ENCODE measurements at places on chromosomes 13 and 19.

DNA sequence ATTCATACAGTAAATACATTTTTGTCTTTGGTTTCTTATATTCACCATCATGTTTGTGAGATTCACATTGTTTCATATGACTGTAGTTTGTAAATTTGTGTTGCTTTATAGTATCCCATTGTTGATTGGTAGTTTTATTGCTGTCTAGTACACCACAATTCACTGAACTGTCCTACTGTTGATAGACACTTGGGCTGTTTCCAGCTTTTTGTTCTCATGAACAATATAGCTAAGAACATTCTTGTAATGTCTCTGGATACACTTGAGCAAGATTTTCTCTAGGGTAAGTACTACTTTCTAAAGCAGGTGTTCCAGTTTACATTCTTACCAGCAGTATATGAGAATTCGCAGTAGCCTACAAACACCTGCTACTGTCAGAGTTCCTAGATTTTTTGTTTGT, 37.8 kb downstream of the SKA3 start:
- no peak for DNase-seq

DNA sequence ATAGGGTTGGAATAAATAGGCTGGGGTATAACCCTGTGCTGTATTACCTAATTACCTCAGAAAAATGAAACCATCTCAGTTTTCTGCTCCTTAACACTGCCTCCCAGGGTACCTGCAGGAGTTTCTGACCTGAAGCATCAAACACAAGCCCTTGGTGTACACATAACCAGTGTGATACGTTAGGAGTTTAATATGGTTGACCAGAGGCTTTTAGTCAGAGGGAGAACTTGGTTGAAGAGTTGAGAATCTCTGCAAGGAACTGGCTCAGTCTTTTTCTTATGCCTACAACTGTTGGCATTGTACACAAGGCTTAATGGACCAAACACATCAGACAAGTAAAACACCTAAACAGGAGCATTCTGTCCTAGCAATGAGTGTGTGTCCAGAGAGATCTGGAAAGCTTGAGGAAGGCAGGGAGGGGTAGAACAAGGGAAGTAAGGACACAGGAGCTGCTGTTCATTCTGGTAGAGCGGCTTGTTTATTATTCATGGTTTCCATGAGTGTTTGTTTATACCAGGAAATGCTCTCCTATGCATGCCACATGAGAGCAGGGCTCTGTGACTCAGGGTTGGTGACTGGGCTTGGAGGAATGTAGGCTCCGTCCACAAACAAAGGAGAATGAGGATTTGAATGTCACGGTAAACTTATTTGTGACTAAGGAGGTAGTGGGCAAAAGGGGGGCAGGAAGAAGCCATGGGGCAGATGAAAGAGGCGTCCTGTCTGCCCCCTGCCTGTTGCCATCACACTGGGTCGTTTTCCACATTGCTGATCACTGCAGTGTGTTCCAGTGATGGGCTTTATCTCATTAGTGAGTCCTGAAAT, 11.9 kb upstream of the SPATA13 start:
- no peak for DNase-seq

- no peak for DNase-seq
Observed at GRCh38 chr13:106709522-106709921, 141.6 kb upstream of the ARGLU1 start.

GRCh38 chr19:45508417-45508860, 1.2 kb downstream of the VASP start:
- no peak for DNase-seq

DNA sequence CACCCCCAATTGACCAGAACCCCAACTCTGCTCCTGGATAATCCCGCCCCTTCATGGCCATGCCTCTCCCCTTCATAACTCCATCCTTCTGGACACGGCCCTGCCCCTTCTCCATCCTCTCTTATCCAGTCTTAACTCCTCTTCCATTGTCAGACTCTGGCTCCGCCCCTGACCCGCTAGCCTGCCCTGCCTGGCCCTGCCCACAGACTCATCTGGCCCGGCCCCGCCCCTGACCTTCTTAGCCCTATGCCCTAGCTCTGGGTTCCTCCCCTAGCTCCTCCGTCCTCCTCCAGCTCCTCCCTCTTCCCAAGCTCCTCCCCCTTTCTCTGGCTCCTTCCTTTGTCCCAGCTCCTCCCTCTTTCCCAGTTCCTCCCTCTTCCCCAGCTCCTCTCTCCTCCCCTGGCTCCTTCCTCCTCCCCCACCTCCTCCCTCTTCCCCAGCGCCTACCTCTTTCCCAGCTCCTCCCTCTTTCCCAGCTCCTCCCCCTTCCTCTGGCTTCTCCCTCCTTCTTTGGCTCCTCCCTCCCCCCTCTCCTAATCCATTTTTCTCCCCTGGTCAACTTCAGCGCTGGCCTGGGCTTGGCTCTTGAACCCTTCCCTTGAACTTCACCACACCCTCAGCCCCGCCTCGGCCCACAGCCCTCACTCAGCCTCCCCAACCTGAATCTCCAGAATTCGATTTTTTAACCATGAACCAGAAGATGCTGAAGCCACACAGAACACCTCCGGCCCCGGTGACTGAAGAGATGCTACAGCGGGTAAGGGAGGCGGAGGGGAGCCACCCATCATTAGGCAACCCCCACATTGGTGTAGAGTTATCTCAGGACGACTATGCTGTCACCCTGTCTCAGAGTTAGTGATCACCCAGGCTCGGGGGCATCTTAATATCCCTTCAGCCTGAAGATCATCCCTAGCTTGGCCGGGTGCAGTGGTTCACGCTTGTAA, 9.2 kb upstream of the ZNF358 start:
- peak; percentile 63 for DNase-seq

DNA sequence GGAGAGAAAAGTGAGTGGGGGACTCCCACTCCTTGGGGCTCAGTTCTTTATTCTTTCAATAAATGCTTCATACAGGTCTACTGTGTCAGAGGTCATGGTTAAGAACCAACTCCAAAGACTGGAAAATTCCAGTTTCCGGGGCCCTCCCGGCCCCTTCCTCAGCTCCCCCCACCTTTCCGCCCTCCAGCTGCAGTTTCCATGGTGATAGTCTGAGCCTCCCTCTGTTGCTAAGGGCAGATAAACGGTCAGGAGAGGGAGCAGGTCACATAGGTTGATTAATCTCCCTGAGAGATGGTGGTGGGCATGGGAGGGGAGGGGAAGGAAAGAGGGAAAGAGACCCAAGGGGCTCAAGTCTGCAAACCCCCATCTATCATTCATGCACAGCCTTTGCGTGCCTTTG, 131.5 kb upstream of the USP29 start:
- DNase-seq = no peak

DNA sequence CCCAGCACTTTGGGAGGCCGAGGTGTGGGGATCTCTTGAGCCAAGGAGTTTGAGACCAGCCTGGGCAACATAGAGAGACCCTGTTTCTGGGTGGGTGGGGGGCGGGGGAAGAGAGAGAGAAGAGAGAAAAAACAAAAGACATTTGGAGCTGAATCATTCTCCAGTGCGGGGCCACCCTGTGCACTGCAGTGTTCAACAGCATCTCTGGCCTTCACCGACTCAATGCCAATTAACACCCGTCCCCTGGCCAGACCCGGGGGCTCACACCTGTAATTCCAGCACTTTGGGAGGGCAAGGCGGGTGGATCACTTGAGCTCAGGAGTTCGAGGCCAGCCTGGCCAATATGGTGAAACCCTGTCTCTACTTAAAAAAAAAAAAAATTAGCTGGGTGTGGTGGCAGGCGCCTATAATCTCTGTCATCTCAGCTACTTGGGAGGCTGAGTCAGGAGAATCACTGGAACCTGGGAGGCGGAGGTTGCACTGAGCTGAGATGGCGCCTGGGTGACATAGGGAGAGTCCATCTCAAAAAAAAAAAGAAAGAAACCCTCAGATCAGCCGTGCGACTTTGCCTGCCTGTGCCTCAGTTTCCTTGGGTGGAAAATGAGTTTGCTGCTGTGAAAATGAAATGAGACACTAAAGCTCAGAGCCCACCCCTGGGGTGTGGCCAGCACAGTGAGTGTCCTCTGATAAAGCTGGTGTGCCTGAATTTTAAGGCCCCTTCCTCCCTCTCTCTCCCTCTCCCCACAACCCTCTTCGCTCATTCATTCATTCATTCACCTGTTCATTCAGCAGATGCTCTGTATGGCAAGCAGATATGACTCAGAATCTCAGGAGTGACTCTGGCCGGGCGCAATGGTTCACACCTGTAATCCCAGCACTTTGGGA, 6.4 kb downstream of the KLF2 start:
- no peak for DNase-seq

DNA sequence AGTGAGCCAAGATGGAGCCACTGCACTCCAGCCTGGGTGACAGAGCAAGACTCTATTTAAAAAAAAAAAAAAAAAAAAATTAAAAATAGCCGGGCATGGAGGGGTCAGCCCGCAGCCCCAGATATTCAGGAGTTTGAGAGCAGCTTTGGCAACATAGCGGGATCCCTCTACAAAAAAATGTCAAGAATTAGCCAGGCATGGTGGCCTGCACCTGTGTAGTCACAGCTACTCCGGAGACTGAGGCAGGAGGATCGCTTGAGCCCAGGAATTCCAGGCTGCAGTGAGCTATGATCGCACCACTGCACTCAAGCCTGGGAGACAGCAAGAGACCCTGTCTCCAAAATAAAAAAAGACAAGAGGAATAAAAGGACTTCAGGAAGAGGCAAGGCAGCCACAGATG, 716 bp downstream of the AP1M2 start:
- no peak for DNase-seq

Data from testis (tissue), 5 donors.